GM04504 (cell line): ENCODE measurements at places on chromosomes 2 and 18.

DNA sequence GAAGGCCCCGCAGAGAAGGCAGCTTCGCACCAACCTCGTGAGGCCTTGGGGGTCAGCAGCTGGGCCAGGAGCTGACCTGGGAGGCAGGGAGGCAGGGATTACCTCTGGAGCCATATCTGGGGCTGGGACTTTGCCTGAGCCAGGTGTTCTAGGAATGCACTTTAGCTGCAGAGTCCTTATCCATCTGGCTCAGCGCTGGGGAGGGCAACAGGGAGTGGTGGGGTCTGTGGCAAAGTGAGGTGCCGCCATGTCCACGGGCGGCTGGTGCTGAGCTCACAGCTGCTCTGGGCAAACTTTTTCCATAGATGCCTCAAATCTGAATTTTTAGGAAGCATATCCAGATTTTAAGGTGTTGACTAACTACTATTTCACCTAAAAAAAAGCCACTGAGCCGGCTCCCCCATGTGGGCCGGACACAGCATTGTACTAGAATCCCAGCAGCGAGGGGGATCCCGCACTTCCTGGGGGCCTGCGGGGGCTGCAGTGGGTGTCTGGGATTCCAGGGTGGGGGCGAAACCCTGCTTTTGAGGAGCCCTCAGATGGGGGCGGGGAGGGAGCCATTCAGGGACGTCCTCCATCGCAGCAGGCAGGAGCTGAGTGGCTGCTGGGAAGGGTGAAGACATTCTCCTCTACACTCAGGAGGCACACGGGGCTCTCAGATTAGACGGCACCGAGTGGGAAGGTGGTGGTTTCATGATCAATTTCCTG lies 34.6 kb downstream of the RTP5 start:
- no peak for DNase-seq

- peak; percentile 59 for DNase-seq
These were observed 210.7 kb upstream of the RND3 start for GRCh38 chr2:150698016-150698661.

DNA sequence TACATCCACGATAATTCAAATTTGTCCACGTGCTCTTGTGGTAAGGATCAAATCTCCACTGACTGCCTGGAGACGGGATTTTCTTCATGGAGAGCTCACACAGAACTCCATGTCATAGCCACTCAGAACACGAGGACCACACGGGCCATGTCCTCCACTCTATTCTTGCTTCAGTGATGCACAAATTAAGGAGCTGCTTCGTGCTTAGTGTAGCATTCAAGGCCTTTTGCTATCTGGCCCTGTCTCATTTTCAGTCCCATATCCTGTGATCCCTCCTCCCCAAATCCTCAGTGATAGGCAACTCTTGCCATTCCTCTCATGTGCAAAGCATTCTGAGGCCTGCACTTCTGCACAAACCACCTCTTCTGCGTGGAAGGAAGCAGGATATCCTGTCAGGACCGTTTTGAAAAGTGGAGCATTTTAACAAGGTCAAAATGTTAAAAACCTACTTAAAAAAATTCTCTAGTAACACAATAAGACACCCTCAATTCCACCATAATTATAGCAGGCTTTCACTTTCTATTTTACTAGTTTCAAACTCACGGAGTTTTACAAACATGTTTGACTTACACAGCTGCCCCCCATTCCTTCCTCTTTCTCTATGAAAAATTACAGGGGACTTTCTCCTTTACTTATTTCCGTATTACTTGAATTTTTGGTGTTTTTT lies 35.2 kb downstream of the ST3GAL5 start:
- no peak for DNase-seq

- DNase-seq, result no peak
These were observed 96.7 kb downstream of the ZNF385B start for GRCh38 chr2:179764710-179765109.

- DNase-seq, result no peak
These were observed 4.9 kb upstream of the GPC1 start for GRCh38 chr2:240430595-240430994.

DNA sequence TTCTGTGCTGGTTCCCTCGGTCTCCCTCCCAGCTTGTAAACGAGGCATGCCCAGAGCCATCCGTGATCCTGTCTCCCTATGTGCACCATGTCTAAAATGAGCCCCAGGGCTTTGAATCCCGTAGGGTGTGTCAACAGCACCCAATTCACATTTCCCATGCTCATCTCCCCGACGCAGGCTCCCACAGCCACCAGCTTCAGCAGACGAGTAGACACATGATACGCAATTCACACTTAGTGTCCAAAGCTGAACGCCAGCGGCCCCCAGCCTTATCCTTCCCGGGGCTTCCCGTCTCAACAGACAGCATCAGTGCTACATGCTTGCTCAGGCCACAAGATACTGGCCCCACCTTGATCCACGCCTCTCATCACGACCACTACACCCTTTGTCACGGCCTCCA lies 88.1 kb downstream of the EIPR1 start:
- DNase-seq, result no peak

DNA sequence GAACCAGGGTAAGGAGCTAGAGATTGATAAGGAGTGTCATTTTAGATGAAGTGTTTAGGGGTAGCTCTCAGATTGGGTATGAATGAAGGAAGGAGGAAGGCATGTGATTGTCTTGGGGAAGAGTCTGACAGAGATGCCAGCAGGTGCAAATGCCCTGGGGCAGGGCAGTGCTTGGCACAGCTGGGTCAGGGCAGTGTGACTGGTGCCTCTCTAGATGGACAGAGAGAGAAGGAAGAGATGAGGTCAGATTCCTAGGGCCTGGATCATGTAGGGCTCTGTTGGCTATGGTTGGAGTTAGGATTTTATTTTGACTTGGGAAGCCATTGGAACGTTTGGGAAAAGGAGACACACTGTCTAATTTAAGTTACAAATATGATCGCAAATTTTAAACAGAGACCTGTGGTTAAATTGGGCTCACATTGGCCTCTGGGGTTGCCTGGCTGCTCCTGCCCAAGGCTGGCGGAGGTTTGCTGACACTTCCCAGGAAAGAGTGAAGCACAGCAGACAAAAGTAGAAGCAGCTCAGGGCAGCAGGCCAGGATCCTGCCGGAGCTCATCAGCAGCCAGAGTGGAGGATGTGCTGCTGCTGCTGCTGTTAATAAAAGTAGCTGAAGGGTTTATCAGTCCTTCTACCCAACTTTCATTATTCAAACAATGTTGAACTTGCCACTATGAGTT lies 32.7 kb upstream of the FHL2 start:
- DNase-seq, result peak; percentile 24

- DNase-seq, result no peak
These were observed 28.0 kb downstream of the RNF144A start for GRCh38 chr2:6945087-6945813.

- peak; percentile 84 for DNase-seq
These were observed 608.9 kb downstream of the SUCLG1 start for GRCh38 chr2:83850071-83850725.

GRCh38 chr18:48814490-48815178 lies 136.1 kb downstream of the SMAD7 start:
- no peak for DNase-seq

GRCh38 chr2:85949280-85949679 lies 60.5 kb upstream of the ST3GAL5 start:
- DNase-seq, result no peak

GRCh38 chr2:222074674-222075073 lies 224.1 kb downstream of the PAX3 start:
- no peak for DNase-seq

DNA sequence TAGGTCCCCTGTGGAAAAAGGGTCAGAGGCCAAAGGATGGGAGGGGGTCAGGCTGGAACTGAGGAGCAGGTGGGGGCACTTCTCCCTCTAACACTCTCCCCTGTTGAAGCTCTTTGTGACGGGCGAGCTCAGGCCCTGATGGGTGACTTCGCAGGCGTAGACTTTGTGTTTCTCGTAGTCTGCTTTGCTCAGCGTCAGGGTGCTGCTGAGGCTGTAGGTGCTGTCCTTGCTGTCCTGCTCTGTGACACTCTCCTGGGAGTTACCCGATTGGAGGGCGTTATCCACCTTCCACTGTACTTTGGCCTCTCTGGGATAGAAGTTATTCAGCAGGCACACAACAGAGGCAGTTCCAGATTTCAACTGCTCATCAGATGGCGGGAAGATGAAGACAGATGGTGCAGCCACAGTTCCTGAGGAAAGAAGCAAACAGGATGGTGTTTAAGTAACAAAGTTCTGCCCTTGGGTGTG lies 165.8 kb downstream of the RPIA start:
- DNase-seq, result no peak

DNA sequence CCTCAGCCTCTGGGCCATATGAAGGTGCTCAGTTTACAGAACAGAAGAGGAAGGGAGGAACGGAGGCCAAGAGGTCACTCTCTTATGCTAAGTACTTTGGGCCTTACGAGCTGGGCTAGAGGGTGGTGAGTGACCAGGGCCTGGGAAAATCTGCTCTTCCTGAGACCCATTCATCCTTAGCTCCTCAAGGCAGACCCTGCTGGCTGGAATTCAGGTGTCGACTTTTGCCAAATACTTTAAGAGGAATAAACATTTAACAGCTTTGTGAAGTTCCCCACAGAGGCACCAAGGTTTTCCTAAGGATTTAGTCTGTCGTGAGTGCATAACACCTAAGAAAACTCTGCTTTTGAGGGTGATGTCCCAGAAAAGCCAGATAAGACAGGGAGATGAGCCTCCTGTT lies 129.7 kb upstream of the SIX2 start:
- DNase-seq, result no peak

GRCh38 chr2:177537636-177538035 lies 145.1 kb downstream of the AGPS start:
- DNase-seq, result no peak

GRCh38 chr2:206232287-206233035 lies 42.0 kb upstream of the ZDBF2 start:
- no peak for DNase-seq

DNA sequence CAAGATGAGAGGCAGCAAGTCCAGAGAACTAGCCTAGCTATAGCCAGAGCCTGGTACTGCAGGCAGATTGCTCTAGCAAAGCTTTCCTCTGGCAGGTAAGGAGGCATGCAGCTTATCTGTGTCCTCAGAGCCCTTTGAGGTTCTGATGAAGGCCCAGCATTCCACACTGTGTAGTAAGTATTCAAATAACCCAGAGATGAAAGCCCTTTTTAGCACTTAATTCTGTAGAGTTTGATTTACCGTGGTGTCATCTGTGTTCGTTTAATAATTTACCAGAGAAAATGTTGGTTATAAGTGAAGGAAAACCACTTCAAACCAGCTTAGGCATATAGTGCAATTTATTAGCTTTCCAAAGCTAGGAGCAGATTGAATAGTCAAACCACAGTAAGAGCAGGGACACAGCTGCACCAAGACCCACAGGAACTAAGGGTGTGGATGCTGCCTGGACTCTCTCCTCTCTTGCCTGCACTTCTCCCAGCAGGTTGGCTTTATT lies 226.6 kb downstream of the BABAM2 start:
- no peak for DNase-seq

DNA sequence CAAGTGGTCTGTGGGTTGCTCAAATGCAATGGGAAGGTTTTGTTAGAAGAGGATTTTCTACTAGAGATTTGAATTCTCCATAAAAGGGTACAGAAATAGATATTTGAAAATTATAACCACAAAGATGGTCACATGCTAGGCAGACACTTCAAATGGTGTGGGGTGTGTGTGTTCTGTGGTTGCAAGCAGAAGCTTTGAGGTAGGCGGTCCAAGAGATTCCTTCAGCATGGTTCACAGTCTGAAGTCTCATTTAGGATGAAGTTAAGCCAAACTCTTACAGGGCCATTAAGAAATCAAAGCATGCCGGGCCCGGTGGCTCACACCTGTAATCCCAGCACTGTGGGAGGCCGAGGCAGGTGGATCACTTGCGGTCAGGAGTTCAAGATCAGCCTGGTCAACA lies 38.3 kb upstream of the RMDN2 start:
- peak; percentile 54 for DNase-seq
